ENCODE measurements at places on chromosomes 3 and 15. TPM values are rescaled to one million over a fixed set of nuclear protein-coding genes. Genes with fewer than 3 reads are reported as not detected.

C3orf70 gene
- total RNA-seq = 1.0 TPM

GOLGA8S gene
- total RNA-seq = under 0.01 TPM

HDAC11 gene
- 45.4 TPM for total RNA-seq

SPINT1 gene
- 110 TPM for total RNA-seq

SMCO1 gene
- total RNA-seq = not detected

ITPR1 gene
- total RNA-seq = 29.8 TPM

C3orf85 gene
- total RNA-seq = not detected

ITGA11 gene
- 0.99 TPM for total RNA-seq

RAD51 gene
- not detected for total RNA-seq

DNA sequence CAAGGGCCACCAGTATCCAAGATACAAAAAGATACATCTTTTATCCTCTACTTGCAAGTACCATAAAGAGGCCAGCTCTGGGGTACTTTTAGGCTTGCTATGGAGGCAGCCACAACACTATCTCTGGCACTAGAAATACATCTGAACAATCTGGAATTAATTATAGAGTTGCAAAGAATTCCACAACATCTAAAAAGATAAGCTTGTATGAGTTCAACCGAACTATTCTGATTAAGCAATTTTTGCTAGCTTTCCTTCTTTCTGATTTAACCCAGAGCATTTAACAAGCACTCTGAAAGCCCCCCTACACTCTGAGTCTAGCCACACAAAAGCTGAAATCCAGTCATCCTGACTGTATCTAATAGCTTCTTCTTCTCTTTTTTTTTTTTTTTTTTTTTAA lies 95.4 kb downstream of the FRMD5 start:
- no peaks in the 10 kb centered on the region for H3K36me3 ChIP-seq
- no peaks in the 10 kb centered on the region for H3K27me3 ChIP-seq
- H3K4me1 ChIP-seq = peaks cover 4% of the 10 kb centered on the region
- no peak overlapping the region for H3K27ac ChIP-seq
- DNase-seq = no peak

DNA sequence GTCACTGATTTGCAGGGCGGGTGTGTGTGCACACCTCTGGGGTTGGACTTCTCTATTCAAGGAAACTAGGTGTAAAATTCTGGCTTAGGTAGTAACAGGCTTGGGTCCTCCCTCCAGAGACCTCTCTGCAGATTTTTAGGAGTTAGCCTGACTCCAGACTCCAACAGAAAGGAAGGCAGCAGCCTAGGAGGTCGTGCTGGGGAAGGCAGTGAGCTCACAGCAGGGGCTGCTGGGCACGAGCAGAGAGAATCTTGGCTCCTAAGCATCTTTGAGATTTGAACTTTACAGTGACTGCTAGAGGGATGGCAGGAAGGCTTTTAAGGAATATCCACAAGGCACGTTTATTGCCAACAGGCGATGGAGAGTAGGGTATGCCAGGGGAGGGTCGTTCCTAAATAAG lies 612.6 kb downstream of the FOXP1 start:
- no peak overlapping the region for H3K27ac ChIP-seq
- no peaks in the 10 kb centered on the region for H3K27me3 ChIP-seq
- no peaks in the 10 kb centered on the region for H3K36me3 ChIP-seq
- H3K4me3 ChIP-seq = no peak overlapping the region

DNA sequence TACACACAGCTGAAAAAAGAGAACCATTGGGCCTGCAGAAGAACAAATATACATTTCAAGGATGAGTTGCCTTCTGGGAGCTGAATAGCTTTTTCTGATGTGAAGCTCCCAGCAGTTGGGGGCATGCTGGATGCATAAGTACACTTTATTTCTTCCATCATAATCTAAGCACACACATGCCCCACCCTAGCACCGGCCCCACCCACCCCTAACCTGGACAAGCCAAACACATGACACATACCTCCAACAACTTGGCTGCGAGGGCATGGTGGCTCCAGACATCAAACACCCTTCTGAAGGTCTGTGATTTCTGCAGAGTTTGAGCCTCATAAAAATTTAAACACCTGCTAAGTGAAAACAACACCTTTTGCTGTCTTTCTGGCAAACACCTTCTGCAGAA lies 307.2 kb upstream of the TRIM42 start:
- no peak for DNase-seq
- no peaks in the 10 kb centered on the region for H3K4me1 ChIP-seq
- no peaks in the 10 kb centered on the region for H3K36me3 ChIP-seq
- H3K27ac ChIP-seq = no peak overlapping the region

DNA sequence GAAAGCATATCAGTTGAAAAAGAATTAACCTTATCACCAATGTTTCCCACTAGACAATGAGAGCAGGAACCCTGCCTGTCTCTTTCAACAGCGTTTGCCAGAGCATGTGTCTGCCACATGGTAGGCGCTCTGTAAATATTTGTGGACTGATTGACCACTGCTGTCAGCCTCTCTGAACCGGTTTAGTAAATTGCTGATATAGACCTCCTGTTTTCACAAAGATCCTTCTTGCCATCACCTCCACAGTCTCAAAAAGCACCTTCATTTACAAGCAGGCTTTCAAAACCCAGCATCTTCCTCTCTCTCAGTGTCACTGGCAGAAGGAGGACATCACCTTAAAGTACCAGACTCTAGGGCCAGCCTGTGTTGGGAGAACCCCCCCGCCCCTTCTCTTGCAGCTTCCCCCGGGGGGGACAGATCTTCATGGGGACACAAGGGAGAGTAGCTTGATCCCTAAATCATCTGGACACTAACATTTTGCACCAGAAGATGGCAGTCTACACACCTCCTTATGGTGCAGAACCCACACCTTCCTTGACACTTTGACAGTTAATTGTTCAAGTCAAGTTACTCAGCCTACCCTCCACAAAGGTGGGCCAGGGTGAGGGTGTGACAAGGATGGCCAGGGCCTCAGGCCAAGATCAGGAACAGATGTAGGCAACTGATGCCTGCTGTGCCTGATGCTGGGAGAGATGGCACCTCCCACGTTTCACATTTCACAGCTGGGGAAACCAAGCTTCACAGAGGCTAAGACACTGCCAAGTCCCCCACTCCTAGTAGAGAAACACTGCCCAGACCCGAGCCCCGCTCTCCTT lies 37.8 kb upstream of the USP3 start:
- DNase-seq = peak; percentile 36
- peaks cover 31% of the 10 kb centered on the region for H3K4me1 ChIP-seq
- no peaks in the 10 kb centered on the region for H3K27me3 ChIP-seq
- no peaks in the 10 kb centered on the region for H3K36me3 ChIP-seq
- no peak overlapping the region for H3K27ac ChIP-seq
- no peak overlapping the region for H3K4me3 ChIP-seq

GRCh38 chr15:76342058-76342381 lies 5.4 kb downstream of the ISL2 start:
- H3K4me3 ChIP-seq = no peak overlapping the region
- H3K27me3 ChIP-seq = peaks cover 88% of the 10 kb centered on the region
- no peak overlapping the region for H3K27ac ChIP-seq

GRCh38 chr3:177061369-177061768 lies 135.9 kb downstream of the TBL1XR1 start:
- no peaks in the 10 kb centered on the region for H3K36me3 ChIP-seq
- no peak for DNase-seq
- no peak overlapping the region for H3K27ac ChIP-seq
- peaks cover 4% of the 10 kb centered on the region for H3K4me1 ChIP-seq
- no peaks in the 10 kb centered on the region for H3K27me3 ChIP-seq

- H3K36me3 ChIP-seq = no peaks in the 10 kb centered on the region
- no peaks in the 10 kb centered on the region for H3K27me3 ChIP-seq
- H3K27ac ChIP-seq = no peak overlapping the region
- no peak for DNase-seq
- H3K4me1 ChIP-seq = peaks cover 15% of the 10 kb centered on the region
Measured at GRCh38 chr15:42065468-42065867, 28.9 kb downstream of the PLA2G4D start.

GRCh38 chr3:40681658-40682055 lies 156.9 kb downstream of the ZNF621 start:
- no peaks in the 10 kb centered on the region for H3K4me1 ChIP-seq
- no peak overlapping the region for H3K27ac ChIP-seq
- H3K27me3 ChIP-seq = no peaks in the 10 kb centered on the region
- H3K36me3 ChIP-seq = no peaks in the 10 kb centered on the region
- H3K4me3 ChIP-seq = no peak overlapping the region

DNA sequence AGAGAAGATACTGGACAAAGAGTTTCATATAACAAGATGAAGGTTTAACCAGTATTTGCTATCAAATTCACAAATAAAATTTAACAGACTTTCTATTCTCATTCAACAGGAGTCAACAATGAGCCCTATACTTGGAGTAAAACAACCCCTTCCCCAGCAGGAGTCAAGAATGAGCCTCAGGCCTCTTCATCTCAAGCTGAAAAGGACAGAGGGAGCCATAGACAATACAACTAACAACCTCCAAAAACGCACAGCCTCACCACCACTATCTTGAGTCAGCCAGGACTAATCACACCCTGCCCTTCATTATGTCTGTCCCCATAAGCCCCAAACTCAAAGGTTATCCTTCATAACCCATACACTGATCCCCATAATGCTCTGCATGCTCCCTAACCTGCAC lies 36.4 kb downstream of the ETFA start:
- H3K4me1 ChIP-seq = no peaks in the 10 kb centered on the region
- H3K27ac ChIP-seq = no peak overlapping the region
- H3K27me3 ChIP-seq = no peaks in the 10 kb centered on the region

- H3K4me3 ChIP-seq = no peak overlapping the region
- H3K4me1 ChIP-seq = peaks cover 9% of the 10 kb centered on the region
- DNase-seq = no peak
- H3K27me3 ChIP-seq = no peaks in the 10 kb centered on the region
Measured at GRCh38 chr3:24136624-24137310, 191.7 kb downstream of the NR1D2 start.

- no peak overlapping the region for H3K27ac ChIP-seq
- H3K27me3 ChIP-seq = no peaks in the 10 kb centered on the region
- no peaks in the 10 kb centered on the region for H3K36me3 ChIP-seq
- H3K4me1 ChIP-seq = peaks cover 7% of the 10 kb centered on the region
- no peak overlapping the region for H3K4me3 ChIP-seq
Measured at GRCh38 chr3:149430216-149430615, 44.3 kb upstream of the TM4SF4 start.

- no peak overlapping the region for H3K4me3 ChIP-seq
- no peak for DNase-seq
- H3K27ac ChIP-seq = no peak overlapping the region
- H3K36me3 ChIP-seq = no peaks in the 10 kb centered on the region
Measured at GRCh38 chr3:165830746-165831145, 6.5 kb downstream of the BCHE start.

GRCh38 chr3:169091196-169091823 lies 572.2 kb downstream of the MECOM start:
- no peaks in the 10 kb centered on the region for H3K27me3 ChIP-seq
- no peak for DNase-seq
- H3K36me3 ChIP-seq = no peaks in the 10 kb centered on the region
- no peak overlapping the region for H3K27ac ChIP-seq

DNA sequence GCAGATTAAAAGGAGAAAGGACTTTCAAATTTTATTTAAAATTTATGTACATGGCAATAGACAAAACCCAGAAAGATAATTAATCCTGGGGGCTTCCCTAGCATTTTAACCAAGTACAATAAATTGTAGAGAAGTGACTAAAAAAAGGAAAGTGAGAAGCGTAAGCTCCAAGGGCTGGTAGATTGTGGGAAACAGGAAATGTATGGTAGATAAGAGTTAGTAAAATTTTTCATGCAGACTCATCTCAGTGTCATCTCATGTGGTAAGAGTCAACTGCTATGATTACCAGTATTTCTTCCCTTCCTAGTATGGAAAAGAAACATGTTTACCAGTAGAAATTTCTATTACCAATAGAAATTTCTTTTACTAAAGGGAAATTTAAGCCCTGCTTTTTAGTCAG lies 464.3 kb upstream of the AGTR1 start:
- H3K36me3 ChIP-seq = no peaks in the 10 kb centered on the region
- no peak overlapping the region for H3K4me3 ChIP-seq
- H3K4me1 ChIP-seq = no peaks in the 10 kb centered on the region
- no peaks in the 10 kb centered on the region for H3K27me3 ChIP-seq
- H3K27ac ChIP-seq = no peak overlapping the region

DNA sequence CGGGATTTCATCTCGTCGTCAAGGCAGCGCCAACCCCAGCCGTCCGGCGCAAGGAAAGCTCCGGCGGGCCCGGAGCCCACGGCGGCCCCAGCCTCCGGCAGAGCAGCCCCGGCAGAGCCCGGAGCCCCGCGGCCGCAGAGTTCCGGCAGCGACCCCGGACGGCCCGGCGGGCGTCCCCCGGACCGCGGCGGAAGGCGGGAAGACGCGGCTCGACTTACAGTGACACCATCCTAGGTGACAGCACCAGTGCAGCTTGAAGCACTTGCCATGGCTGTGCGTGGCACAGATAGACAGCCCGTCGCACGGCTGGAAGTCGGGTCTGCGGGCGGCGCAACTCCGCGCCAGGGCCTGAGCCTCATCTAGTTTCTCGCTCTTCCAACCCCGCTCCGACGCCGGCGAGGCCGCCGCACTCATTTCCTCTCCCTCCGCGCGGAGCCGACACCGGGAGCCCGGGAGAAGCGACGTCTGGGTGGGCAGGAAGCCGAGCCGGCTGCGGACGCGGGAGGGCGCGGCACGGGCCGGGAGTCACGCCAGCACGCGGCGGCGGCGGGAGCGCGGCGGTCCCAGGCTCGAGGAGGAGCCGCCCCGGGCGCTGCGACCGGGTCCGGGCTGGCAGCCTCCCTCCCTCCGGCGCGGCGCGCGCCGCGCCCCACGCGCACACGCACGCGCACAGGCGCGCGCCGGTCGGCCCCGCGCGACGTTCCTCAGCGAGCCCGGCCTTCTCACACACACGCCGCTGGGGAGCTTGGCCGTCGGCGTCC lies at the start of gene C3orf70:
TSS of gene C3orf70 (minus strand) at position 651 of the 761 bp plus-strand sequence. CDS start at position 414, 237 bp downstream.
- H3K27me3 ChIP-seq = peaks cover 8% of the 10 kb centered on the region
- DNase-seq = peak; percentile 39
- peaks cover 20% of the 10 kb centered on the region for H3K4me1 ChIP-seq
- H3K4me3 ChIP-seq = peak within 1 kb of the TSS; percentile 19
- no peaks in the 10 kb centered on the region for H3K36me3 ChIP-seq

DNA sequence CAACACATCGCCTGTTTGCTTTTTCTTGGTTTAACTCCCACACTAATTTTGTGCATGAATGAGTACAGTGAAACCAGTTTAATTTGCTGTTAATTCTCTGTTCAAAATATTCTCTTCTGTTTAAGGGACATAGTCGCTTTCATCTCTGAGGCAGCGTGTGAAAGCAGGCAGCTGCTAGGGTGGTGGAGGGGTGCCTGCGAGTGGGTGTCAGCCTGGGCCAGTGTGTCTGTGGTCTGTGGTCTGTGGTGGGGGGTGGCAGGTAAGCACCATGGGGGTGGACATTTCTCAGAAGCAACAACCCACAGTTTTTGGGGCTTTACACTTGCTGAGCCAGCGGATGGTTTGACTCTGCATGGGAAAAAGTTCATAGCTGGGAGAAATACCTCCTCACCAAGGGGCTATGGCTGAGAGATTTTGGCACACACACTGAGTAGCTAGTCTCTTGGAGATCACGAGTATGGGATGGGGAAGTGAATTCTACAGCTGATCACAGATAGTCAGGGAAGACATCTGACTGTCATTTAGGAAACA lies 109.2 kb downstream of the EPHB1 start:
- H3K4me3 ChIP-seq = no peak overlapping the region
- H3K36me3 ChIP-seq = no peaks in the 10 kb centered on the region
- no peak overlapping the region for H3K27ac ChIP-seq
- peak; percentile 31 for DNase-seq
- no peaks in the 10 kb centered on the region for H3K27me3 ChIP-seq

GRCh38 chr15:96335411-96336024 lies 5.0 kb downstream of the NR2F2 start:
- DNase-seq = no peak
- peaks cover 54% of the 10 kb centered on the region for H3K4me1 ChIP-seq
- no peaks in the 10 kb centered on the region for H3K36me3 ChIP-seq
- H3K4me3 ChIP-seq = no peak overlapping the region
- no peaks in the 10 kb centered on the region for H3K27me3 ChIP-seq

Data from body of pancreas (tissue), 4 donors.